Thoracic aorta (tissue), 2 donors: ENCODE measurements at places on chromosomes 7 and 10. TPM values are rescaled to one million over a fixed set of nuclear protein-coding genes. Genes with fewer than 3 reads are reported as not detected.

DNA sequence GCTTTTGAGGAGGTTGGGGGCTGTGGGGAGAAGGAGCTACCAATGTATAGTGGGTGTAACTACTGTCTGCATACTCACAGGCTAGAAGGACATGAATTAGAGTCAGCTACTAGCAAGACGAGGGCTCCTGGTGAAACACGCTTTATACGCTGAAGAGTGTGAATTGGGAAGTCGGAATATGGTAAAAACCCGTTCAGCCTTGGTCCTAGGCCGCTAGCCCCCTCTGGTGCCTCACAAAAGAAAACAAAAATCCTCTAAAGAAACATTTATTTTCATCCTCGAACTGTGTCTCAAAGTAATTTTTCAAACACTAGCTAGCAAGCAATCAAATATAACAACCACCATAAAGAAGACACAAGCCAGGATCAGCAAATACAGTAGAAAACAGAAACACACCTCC, 338.1 kb upstream of the SEMA3C start:
- no peak for DNase-seq

GRCh38 chr10:4081685-4082111, 296.7 kb upstream of the KLF6 start:
- DNase-seq = no peak

DNA sequence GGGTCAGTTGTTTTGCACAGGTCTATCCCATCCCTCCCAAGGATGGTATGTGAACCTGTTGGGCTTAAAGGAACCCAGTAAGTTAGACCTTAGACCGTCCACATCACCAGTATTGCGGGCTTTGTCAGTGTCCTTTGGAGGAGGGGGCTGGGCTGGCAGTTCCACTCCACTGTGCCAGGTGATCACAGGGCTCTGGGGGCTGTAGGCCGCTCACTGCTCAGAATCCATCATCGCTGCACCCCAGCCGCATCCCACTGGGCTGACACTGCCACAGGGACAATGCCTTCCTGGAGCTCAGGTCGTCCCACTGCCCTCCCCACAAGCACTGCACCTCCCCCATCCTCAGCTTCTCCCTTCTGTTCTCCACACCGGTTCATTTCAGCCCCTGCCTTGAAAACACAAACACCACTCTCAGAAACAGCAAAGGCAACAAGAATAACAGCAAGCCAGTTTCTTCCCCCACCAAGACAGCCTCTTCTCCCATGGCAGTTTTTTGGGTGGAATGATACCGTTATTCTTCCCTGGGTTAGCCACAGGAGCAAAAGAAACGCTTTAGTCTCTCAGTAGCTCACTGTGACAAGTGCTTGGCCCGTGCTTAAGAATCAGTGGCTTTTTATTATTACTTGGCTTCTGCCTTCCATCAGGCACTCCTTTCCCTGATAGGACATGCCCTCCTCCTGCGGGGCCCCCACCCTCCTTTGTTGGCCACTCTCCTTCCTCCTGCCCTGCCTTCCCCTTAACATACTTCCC, 111.2 kb downstream of the GRK5 start:
- no peak for DNase-seq

- no peak for DNase-seq
Measured at GRCh38 chr10:113027230-113027573, 77.2 kb downstream of the TCF7L2 start.

DNA sequence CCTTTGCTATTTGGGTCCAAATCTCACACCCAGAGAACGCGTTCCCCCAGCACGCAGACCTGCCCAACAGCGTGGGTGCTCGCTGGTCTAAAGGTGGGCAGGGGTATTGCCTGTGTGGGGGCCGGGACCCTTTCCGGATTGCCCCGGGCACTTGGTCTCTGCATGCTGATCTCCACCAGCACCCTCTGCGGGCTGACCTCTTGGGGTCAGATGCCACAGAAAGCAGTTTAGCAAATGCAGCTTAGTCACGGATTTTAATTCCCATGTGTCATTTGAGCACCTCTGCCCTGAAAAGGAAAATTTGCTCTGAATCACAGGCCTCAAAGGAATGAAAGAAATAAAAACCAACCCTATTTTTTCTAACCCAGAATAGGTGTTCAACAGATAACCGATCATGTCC, 46.7 kb downstream of the PKD1L1 start:
- DNase-seq = no peak

DNA sequence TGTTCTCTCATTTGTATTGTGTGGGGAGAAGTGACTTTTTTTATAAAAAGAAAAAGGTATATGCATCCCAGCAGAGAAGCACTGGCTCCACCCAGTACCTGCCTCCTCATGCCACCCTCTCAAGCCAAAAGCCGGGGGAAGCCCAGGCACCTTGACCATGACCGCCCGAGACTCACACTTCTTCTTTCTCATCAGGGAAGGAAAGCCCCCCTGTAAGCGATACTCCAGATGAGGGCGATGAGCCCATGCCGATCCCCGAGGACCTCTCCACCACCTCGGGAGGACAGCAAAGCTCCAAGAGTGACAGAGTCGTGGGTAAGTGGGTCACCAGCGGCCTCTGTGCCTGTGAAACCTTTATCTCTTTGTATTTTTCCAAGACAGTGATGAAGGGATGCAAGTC, 22.9 kb downstream of the IKZF1 start:
- DNase-seq = no peak

DNA sequence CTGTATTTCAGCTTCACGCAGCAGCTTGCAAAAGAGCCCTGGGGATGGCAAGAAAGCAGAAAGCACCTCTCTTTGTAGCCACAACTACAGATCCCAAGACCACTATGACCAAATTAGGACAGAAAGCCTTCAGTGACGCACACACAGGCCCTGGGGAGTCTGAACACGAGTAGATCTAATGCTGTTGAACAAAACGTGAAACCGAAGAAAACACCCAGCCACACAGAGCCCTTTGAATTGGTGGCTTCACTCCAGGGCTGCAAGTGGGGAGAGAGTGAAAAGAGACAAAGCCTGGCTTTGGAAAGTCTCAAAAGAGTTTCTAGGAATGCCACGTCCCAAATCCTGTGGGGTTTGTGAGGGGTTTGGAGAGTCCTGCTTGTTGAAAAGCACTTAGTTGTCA, 28.4 kb downstream of the PLXNA4 start:
- DNase-seq = no peak

- DNase-seq = no peak
Measured at GRCh38 chr7:375901-376305, 85.9 kb downstream of the FOXL3 start.

- DNase-seq = no peak
Measured at GRCh38 chr7:106659166-106659962, 1.6 kb downstream of the CCDC71L start.

GRCh38 chr10:62491597-62491996, 117.4 kb downstream of the ZNF365 start:
- DNase-seq = no peak

The CPED1 gene
- 77.4 TPM for total RNA-seq

The ACSM6 gene
- not detected for total RNA-seq

The PRSS37 gene
- total RNA-seq = not detected

The ITPRIP gene
- 59.2 TPM for total RNA-seq
